ENCODE measurements at places on chromosomes 1 and 21.

DNA sequence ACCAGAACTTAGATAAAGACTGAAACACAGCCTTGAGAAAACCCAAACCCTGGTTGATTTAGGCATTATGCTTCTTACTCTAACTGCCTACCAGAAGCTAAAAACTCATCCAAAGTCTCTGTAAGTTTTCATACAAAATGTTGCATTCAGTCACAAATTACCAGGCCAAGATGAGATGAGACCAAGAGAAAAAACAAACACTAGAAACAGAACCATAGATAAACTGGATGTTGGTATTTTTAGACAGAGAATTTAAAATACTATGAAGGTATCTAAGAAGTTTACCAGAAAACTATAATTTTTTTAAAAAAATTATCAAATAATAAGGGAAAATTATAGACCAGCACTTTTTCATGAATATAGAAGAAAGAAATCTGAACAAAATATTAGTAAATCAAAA, 180.5 kb downstream of the VPS13D start:
- no peak for DNase-seq

DNA sequence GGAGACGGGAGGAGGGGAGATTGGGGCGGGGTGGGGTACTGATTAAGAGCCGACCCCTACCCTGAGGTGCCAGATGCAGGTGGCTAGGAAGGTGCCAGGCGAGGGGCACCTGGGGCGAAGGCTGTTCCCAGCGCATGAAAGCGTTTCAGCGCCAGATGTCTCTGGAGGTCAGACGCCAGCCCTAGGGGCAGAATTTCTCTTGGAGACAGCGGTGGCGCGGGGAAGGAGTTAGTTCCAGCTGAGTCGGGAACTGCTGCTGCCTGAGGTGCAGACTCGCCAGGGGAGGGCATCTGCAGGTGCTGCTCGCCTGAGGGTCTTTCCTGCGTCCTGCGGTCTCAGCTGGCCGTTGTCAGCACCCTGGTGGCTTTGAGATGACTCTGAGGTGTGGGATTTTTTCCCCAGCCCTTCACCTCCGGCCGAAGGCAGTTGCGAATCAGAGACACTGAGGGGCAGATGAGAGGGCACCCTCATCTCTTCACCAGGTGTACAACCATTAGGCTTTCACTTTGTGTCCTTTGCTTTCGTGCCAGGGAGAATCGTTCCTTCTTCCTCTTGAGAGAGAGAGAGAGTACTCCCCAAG, 539 bp downstream of the CGN start:
- DNase-seq, result no peak

DNA sequence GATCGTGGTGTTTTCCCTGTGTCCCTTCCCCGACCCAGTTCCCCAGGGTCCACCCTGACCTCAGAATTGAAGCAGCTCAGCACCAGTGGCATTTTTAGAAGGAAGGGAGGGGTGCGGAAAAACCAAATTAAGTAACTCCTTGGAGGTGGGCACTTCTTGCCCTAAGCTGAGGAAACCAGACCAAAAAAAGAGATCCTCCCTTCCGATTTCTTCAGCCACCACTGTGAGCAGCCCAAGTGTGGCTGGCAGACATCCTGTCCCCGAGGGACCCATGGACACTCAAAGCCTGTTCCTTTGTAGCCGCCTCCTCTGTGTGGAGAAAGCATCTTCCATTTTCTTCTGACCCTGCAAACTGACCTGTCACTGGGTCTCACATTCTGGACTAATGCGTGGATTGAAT, 31.3 kb downstream of the KIRREL1 start:
- DNase-seq, result peak; percentile 82

DNA sequence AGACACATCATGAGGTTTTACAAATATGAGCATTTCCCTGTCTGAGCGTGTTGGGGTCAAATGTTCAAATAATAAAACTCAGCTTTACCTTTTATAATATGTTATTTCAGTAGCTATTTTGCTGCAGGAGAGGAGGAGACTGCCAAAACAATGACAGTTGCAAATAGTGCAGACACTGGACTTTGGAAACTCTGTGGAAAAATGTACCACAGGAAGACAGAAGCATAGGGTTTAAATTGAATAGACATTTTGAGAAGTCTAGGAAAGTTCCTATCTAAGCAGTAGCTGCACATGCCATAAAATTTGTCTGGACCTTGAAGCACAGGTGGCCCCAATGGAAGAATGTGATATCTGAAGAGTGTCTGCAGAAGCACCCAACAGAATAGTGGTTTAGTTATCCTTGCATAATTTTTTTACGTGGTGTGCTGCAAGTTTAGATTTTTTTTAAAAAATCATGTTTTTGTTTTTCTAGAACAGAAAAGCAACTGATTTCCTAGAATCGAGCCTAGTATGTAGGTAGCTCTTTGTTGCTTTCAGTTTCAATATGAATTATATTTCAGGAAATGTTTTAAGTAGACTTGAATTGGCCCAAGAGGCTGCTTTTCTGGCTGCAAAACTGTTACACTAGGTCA, 14.0 kb upstream of the GBP5 start:
- DNase-seq, result no peak

- no peak for DNase-seq
Measured at GRCh38 chr1:201206176-201206575, 15.6 kb downstream of the IGFN1 start.

DNA sequence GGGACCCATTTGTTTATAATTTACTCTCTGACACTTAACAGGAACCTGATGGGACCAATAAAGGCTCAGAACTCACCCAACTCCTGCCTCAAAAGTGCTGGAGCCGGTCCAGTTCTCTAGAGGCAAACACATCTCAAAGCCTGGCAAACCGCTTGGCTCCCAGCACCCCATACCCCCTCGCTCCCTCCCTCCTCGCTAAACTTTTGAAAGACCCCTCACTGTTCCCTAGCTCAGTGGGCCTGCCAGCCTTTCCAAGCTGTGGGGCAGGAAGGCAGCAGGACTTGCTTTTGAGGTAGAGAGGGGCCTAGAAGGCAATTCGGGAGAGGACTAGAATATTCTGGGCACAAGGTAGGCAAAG, 40.2 kb downstream of the PAX7 start:
- DNase-seq, result no peak

DNA sequence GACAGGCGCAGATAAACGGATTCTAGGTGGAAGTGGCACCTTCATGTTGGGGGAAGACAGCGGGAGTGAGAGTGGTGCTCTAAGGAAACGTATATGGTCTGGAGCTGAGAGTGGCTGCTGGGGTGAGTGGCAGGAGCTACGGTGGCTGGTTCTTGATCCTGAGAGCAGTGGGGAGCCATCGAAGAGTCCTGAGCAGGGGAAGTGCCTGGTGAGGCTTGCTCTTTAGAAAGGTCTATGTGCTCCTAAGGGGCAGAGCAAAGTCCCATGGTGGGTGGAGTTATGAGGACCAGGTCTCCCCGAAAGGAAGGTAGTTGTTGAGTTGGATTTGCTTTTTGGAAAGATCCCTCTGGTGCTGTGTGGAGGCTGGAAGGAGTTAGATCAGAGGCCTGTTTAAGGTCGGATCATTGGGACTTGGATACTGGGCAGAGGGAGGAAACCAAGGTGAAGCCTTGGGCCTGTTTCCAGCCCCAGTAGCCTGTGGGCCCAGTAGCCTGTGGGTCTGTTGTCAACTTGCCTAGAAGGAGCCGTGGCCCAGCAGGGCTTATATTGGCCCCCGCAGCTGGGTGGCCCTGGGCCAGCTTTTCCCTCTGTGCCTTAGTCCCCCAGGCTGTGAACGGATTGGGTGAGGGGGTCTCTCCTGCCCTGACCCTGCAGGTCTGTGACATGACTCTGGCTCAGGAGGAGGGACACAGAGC, 33.0 kb downstream of the ACOT11 start:
- DNase-seq, result no peak

GRCh38 chr1:153921080-153921802, 1.5 kb downstream of the GATAD2B start:
- DNase-seq, result no peak

- DNase-seq, result no peak
Measured at GRCh38 chr1:177286396-177286795, 115.6 kb downstream of the BRINP2 start.

GRCh38 chr1:231075020-231075419, 35.0 kb upstream of the FAM89A start:
- no peak for DNase-seq

DNA sequence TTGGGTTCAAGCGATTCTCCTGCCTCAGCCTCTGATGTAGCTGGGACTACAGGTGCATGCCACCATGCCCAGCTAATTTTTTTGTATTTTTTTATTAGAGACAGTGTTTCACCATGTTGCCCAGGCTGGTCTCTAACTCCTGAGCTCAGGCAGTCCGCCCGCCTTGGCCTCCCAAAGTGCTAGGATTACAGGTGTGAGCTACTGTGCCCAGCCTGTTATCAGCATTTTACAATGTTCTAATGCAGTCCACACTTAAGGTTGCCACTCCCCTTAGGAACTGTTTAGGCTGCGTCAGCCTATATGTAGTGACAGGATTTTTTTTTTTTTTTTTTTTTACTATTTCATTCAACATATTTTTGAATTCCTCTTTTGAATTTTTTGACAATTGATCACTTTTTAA, 30.2 kb downstream of the AGPAT3 start:
- DNase-seq, result no peak

GRCh38 chr1:40630488-40631223, 34.8 kb downstream of the RIMS3 start:
- no peak for DNase-seq

DNA sequence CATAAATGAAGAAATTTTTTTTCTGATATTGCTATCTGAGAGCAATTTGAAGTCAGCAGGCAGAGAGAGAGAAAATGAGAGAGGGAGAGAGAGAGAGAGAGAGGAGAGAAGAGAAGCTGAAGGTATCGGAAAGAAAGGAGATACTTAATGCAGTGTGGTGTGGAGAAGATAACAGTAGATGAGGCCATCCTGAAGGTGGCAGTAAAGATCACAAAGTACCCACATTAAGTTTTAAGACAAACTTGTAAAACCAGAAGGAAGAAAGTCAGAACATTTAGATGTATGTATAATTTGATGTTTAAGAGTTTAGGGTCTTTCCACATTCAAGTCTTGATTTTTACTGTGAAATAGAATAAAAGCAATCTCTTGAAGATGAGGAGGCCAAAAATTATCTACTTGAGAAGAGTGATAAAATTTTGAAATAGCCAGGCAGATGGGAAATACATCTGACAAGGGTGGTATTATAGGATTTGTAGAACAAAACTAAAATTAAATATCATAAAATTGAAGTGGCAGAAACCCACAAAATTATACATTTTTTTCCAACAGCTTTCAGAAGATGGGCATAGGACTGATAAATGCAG, 1753.4 kb downstream of the MRPL39 start:
- DNase-seq, result no peak

- DNase-seq, result no peak
Measured at GRCh38 chr1:167566766-167567165, 13.2 kb upstream of the CREG1 start.

GRCh38 chr1:52140633-52141512, 1.0 kb upstream of the ZFYVE9 start:
- DNase-seq, result no peak

DNA sequence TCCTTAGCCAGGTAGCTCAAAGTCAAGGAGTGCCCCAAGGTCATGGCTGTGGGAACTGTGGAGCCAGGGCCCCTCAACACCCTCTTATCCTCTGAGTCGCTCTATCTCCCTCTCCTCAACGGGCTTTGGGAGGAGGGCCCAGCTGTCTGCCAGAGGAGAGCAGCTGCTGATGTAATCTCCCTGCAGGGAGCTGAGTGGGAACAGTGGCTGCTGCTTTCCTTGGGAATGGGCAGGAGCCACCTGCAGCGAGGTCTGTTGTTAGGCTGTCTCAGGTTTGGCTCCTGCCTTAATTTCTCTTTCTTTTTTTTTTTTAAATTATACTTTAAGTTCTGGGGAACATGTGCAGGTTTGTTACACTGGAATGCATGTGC, 58.8 kb upstream of the MAP1LC3C start:
- no peak for DNase-seq

DNA sequence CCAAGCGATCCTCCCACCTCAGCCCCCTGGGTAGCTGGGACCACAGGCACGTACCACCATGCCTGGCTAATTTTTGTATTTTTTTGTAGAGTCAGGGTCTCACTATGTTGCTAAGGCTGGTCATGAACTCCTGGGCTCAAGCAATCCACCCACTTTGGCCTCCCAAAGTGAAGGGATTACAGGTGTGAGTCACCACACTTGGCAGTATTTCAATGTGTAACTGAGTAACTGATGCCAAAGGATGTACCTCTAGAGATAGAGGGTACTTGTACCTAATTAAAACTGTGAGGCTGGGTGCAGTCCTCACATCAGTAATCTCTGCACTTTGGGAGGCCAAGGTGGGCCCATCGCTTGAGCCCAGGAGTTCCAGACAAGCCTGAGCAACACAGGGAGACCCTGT, 258.7 kb upstream of the DMRTA2 start:
- DNase-seq, result no peak

DNA sequence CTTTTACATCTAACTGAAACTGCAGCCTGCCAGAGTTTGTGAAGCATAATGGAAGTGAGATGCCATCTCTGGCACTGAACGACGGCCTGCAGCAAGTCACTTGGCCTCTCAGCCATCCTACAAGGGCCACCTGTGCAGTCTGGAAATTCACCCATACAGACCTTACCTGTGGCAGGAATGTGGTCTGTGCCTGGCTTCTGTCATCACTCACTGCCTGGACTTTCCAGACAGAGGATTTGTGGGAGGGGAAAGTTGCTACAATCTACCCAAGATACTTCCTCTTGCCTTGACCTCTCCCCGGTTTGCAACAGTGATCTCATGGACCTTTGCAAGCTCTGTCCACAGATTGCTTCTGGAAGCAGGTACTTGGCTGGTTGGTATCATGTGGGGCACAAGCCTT, 58.4 kb upstream of the ATP1B1 start:
- no peak for DNase-seq

GRCh38 chr21:33196941-33197374, 32.8 kb upstream of the IFNAR2 start:
- no peak for DNase-seq

DNA sequence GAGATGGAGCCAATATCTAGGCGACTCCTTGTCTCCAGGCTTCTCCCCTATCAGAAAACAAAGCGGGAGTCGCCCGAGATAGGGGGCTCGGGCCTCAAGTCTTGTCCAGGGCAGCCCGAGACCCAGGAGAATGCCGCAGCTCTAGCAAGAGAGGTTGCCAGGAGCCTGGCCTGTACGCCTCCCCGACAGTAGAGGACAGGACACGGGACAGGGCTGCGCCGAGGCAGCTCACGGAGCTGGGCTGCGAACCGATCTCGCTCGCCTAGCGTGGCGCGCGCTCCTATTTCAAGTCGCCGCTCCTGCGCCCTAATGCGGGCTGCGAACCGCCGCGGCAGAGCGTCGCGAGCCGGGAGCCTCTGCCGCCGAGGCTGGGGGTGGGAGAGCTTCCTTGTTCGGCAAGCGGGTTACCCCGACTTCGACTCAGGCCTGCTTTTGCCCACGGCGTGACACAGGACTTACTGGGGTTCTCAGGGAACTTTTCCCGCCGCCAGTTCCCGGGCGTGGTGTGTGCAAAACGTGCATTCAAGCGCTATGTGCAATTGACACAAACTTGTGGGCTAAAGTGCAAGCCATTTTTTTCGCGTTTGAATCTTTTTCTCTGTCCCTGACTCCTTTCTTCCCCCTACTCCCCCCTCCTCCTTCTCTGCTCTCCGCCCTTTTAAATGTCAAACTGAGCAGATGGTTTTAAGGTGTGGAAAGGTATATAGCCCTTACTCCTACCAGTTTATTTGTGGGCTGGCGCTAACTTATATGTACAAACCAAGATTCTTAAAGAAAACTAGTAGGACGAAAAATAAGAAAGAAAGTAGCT, 2.4 kb upstream of the PROX1 start:
- DNase-seq, result no peak

- no peak for DNase-seq
Measured at GRCh38 chr1:31723828-31724359, 20.1 kb upstream of the COL16A1 start.
